Left renal cortex interstitium (tissue), 4 donors: ENCODE measurements at places on chromosomes 13 and 19. TPM values are rescaled to one million over a fixed set of nuclear protein-coding genes. Genes with fewer than 3 reads are reported as not detected.

DNA sequence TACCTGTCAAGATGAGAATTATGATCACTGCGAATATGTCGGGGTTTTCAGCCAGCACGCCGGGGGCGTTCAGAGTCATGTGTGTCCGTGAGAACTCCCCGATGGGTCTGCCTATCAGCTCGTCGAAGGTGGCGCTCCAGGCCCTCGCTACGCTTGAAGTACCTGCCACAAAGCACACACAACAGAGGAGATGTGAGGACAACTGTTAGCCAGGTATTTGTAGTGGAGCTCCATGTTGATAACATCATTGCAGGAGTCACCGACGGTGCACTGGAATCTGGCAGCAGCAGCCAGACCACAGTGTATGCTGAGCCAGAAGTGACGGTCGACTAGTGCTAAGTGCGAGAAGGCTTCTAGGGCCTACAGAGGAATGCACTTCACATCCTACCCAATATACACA is 62.7 kb downstream of the SLC7A1 start:
- no peak for DNase-seq

- DNase-seq: no peak
Measured at GRCh38 chr13:99085808-99086266, 108.0 kb upstream of the DOCK9 start.

DNA sequence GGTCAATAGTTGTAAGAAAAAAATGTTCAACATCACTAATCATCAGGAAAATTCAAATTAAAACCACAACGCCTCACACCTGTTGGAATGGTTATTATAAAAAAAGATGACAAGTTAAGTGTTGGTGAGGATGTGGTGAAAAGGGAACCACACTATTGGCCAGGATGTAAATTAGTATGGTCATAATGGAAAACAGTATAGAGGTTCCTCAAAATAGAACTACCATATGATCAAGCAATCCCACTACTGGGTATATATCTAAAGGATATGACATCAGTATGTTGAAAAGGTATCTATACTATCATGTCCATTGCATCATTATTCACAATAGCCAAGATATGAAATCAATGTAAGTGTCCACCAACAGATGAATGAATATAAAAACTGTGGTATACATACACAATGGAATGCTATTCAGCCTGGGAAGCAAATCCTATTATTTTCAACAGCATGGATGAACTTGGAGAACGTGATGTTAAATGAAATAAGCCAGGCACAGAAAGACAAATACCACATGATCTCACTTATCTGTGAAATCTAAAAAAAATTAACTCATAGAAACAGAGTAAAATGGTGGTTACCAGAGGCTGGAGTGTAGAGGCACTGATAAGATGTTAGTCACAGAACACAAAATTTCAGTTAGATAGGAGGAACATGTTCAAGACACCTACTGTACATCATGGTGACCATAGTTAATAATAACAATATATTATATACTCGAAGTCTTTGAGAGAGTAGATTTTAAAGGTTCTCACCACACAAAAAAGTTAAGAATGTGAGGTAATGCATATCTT is 56.6 kb downstream of the TBC1D4 start:
- DNase-seq: no peak

- DNase-seq: no peak
Measured at GRCh38 chr13:43354153-43354945, 331.0 kb downstream of the DNAJC15 start.

DNA sequence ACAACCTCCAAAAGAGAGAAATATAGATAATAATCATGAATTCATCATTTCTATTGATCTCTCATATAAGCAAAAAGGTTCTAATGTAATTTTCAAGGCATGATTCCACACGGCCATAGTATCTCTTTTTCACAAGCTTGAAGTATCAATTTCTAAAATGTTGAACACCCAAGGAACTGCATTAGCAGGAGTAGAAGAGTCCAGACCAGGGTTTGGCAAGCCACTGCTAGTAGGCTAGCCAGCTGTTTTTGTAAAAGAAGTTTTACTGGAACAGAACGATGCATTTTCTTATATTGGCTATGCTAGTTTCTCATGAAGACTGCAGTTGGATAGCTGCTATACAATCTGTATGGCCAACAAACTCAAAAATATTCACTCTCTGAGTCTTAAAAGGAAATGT is 481.5 kb upstream of the MIR17HG start:
- no peak for DNase-seq

DNA sequence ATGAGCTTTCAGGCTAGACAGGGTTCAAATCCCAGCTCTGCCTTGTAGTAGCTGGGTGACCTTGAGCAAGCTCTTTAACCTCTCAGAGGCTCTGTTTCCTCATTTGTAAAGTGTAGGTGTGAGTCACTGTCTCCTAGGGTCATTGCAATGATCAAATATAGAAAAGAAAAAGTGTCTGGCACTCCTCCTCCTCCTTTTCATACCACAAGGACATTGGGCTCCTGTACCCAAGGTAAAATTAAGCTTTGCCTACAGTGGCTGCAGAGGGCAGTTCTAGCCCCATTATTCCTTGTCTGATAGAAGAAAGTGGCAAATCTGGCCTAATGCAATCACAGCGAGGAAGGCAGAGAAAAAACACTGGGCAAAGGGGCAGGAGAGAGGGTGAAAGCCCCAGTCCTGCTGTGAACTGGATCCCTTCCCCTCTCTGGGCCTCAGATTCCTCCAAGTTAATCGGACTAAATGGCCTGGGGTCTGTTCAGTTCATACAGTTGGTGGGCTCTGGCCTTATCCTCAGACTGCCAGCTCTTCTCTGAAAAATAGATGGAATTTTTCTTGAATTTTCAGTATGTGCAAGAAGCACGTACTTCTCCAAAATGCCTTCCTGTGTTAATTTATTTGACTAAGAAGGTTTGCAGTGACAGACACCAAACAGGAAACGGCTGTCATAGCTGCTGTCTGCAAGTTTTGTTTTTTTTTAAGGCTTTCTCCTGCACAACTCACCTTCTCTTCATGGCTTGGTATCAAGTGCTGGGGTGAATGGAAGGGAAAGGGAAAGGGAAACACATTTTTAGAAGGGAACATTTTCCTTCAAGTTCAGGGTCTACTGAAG is 35.3 kb downstream of the RGCC start:
- DNase-seq: no peak

DNA sequence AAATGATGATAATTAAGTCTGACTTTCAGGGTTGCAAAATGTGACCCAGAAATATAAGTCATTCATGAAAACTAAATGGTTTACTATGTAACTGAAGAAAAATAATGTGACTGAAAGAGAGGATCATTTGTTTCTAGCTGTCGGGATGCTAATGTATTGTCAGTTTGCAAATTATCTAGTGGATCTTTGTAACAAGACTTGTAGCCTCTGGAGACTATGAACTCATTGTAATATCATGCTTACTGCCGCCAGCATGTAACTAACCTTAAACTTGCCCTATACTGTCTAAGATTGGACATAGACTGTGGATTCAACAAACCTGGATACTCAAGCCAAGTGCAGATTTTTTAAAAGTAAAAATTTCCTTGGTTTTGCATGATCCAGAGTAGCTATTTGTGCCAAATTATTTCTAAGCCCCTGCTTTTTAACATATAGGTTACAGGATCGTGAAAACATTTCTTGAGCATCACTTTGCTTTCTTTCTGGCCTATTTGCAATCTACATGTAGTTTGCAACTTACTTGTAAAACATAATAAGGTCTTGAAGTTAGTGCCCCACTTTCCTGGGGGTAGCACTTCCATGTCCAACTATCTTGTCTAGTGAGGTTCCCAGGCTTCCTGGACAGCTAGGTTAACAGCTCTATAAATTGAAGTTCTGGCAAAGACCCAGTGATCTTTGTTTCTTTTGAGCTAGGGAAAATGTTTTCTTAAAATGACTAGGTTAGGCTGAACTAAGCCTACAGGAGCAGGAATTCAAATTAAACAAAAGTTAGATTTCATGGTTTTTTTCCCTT is 3.3 kb upstream of the POSTN start:
- DNase-seq: no peak

- DNase-seq: no peak
Measured at GRCh38 chr13:112341976-112342735, 34.0 kb upstream of the SPACA7 start.

DNA sequence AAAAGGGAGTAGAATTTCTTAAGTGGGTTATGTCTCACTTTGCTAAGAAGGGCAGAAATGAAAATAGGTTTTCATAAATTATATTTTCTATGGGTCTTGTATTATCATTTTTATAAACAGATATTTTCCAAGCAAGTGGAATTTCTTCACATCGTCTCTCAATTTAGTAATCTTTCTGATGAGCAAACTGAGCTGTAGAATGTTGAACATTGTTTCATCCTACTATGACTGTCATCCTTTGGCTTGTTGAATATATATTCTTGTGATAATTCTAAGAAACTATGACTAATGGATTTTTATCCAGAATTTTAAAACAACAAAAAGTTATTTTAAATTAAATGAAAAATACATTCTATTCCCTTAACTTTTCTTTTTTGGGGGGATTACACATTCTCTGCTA is 313.8 kb downstream of the ENOX1 start:
- DNase-seq: no peak

DNA sequence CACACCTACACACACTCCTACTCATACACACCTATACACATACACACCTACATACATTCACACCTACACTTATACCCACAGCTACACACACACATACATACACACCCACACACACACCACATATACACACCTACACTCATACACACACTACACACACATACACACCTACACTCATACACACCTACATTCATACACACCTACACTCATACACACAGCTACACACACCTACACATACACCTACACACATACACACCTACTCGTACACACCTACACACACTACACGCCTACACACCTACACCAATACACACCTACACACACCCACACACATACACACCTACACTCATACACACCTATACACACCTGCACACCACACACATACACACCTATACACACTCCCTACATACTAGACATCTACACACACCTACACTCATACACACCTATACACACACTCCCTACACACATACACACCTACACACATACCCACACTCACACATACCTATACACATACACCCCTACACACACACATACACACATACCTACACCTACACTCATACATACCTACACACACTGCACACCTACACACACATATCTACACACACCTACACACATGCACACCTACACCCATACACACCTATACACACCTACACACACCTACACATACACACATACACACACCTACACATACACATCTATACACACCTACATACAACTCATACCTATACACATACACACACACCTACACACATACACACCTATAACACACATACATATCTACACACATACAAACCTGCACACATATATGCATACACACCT is 285.2 kb upstream of the MAB21L1 start:
- DNase-seq: no peak

- DNase-seq: no peak
Measured at GRCh38 chr13:45142440-45143345, 22.4 kb downstream of the GTF2F2 start.

DNA sequence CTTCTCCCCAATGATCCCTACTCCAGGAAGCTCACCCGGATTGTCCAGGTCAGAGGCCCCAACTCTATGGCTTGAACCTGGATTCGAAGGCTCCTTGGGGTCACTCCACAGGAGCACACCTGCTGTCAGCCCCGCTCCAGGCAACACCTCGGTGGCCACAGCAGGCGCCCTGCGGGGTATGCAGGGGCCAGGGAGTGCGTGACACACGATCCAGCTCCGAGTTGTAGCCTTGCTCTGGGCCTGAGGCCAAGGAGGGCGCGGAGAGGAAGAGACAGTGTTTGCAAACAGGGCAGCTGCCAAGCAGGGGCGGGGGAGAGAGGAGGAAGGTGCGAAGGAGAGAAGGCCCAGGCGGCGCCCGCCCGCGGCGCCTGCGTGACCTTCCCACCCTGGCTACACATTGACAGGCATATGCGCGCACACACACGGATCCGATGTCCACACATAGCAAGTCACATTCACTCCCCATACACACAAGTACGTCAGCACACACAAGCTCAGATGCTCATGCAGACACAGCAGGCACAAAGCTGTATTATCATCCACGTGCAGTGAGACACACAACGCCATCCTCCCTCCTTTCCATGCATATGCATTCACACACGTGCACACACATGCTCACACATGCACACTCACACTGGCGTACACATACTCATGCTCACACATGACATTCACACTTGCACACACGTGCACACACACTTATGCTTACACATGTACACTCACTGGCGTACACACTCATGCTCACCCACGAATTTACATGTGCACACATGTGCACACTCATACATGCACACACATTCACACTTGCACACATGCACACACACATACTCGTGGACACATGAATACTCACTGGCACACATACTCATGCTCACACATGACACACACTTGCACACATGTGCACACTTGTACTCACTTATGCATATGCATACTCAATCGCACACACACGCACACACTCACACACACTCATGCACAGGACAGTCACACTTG is 10.4 kb downstream of the SBK2 start:
- DNase-seq: no peak

DNA sequence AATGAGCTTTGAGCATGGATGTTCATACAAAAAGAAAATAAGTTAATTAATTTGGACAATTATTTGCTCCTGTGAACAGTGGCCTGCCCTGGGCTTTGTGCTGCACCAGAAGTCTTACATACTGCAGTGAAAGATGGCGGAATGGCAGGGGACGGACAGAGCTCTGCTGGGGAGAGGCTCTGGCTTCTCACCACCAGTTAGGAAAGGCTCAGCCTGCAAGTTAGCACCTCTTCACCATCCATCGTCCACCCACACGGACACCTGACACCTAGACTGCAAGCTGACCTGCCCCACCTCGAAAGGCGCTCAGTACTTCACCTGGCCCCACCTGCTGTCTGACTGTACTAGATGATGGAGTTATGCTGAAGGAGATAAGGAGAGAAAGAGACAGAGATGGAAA is 203.9 kb upstream of the IRS2 start:
- DNase-seq: no peak

DNA sequence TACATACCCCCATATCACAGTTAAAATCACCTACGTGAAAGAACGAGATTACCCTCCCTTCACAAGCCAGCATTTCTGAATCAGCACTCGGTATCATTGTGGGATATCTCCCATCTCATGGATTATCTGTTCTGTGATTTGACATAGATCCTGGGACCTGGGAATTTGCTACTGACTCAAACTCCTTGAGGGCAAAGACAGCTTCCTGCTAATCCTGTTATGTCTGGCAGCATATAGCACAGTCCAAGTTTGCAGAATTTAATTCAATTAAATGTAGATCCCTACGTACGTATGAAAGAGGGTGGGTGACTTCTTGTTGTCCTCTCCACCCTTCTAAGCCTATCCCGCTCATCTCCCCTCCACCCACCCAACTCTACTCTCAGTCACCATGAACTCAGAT is 476.5 kb downstream of the KLF5 start:
- DNase-seq: no peak

Gene PRR19
- polyA plus RNA-seq: 1.7 TPM

Gene ZNF681
- polyA plus RNA-seq: 6.3 TPM

Gene ENOX1
- polyA plus RNA-seq: 12.0 TPM
